Activated CD8-positive, alpha-beta T cell treated with anti-CD3 and anti-CD28 coated beads for 36 hours (primary cell): ENCODE measurements at places on chromosomes 16 and 17. TPM values are rescaled to one million over a fixed set of nuclear protein-coding genes. Genes with fewer than 3 reads are reported as not detected.

DNA sequence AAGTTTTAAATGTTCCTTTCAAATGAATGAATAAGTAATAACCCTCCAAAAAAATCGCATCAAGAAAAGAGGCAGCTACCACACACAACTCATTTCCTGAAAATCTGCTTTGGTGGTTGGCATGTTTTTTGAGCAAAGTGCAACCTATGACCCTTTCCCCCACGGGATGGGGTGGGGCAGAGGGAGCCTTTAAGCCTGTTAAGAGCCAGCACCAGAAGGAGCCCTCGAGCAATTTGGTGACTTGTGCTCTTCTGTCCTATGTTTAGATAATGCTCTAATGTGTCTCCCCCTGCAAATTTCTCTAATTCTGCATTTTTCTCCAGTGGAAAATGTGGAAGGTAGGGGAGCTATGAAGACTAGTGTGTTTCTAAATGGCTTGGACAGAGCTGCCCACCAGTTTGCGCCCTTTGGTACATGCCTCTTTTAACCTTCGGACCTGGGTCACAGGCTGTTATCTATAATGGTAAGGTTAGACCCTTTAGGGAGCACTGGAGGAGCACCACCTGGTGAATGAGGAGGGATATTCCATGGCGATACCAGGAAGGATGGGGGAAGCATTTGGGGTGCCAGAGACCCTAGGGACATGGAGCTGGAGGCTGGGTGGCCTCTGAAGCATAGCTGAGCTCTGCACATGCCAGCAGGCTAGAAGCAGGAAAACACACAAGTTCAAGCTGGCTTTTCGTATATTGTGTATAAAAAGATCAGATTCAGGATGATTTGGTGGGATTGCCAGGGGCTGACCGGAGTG, 1.6 kb downstream of the PYCARD start:
- peak; percentile 75 for DNase-seq

GRCh38 chr17:41919840-41920579, 1.3 kb upstream of the ACLY start:
- DNase-seq, result no peak

DNA sequence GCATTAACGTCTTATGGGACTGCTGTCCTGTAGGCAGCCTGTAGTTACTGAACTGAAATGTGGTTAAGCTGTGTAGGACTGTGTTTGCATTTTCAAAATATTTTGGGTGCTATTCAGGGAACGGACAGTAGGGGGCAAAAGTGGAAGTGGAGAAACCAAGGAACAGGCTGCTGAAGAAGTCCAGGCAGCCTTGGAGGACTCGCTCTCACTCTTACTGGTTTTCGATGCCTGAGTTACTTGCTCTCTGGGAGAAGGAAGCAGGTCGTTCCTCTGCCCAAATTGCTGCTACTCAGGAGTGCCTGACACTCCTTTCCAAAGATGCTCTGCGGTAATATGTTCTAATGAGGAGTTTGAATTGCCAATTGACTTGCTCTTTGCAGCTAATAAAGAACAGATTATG, 64.5 kb upstream of the RBFOX1 start:
- no peak for DNase-seq

DNA sequence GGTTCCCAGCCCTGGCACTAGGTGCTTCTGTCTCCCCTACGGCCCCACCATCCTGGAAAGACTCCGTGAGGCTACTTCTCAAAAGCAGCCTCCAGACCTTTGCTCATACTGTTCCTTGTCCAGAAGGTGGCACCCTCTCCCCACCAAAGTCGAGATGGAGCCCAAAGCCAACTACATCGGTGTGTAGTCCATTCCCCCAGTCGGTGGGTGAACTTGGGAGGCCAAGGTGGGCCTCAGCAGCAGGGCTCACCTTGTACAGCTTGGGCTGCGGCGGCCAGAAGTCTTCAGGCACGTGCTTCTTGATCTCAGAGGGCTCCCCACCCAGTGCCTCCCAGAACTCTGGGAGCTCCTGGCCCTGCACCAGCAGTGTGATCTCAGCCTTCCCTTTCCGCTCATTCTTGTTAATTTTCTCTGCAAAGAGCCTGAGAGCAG, 10.2 kb downstream of the FLII start:
- DNase-seq, result peak; percentile 75

DNA sequence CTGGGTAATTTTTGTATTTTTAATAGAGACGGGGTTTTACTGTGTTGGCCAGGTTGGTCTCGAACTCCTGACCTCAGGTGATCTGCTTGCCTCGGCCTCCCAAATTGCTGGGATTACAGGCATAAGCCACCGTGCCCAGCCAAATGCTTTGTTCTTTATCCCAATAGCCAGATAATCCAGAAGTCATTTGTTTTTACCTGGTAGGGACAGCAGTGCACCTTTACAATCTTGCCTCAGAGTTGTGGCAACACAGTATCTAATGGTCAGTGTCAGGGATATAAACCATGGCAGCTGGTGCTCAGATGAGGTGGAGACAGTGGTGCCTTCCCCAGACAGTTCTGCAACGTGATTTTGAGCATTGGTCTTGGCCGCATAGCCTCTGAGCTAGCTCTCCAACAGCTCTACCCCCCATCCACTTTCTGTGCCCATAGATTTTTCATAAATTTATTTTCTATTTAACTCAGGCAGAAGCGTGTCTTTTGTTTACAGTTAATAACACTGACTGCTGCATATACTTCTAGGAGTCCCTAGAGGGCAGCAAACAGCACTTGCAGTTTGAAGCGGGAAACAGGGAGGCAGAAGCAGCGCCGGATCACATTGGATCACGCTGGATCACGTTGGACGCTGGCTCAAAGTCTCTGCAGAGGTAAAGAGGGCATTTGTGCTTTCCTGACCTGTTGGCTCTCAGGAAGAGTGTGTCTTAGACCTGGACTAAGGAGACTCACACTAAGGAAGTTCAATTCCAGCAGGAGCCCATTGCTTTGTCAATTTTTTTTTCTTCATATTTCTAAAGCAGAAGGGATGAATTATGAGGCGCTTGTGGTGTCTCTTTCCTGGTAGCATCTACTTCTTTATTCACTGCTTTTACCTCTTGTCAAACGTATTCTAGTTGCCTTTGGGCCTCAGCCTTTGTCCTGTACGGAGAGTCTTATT, 5.1 kb upstream of the GGT6 start:
- peak; percentile 77 for DNase-seq

DNA sequence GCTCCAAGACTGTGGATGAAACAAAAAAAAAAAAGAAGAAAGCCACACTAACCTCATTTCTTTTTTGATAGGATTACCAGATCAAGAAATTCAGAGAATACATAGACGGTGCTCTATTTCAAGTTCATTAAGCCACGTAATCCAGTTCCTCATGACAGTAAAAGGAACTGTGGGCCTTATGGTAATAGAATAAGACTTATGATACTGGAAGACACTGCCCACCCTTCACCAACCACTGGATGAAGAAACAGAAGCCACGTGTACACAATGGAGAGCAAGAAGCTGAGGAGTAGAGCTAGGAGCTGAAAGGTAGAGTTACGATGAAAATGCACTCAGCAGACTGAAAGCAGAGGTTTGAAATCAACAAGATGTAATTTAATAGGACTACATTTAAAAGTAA, 11.2 kb downstream of the NCBP3 start:
- no peak for DNase-seq

DNA sequence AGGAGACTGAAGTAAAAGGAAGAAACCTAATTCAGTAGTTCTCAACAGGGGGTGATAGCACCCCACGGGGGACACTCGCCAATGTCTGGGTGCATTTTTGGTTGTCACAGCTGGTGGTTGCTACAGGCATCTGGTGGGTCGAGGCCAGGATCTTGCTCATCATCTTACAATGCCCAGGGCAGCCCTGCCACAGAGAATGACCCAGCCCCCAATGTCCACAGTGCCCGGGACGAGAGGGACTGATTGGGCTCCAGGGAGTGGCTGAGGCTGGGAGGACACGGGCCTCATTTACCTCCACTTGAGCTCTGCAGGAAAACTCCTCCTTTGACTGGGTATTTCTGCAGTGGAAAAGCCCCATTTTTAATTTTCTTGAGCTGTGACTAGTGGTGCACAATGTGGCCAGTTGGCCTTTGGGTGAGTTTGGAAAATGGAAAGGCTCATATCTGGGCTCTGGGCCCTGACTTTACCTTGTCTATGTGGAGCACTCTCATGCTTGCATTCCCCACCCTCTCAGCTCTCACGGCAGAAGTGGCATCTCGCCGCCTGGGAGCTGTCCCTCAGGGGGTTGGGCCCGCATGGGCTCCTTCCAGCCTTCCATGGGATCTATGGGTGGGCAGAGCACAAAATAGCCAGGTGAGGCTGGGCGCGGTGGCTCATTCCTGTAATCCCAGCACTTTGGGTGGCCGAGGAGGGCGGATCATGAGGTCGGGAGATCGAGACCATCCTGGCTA, 37.7 kb upstream of the IRF8 start:
- no peak for DNase-seq

- DNase-seq, result no peak
Observed at GRCh38 chr17:9958586-9959281, 53.7 kb upstream of the RCVRN start.

GRCh38 chr16:19073344-19073743, 5.9 kb downstream of the COQ7 start:
- no peak for DNase-seq

DNA sequence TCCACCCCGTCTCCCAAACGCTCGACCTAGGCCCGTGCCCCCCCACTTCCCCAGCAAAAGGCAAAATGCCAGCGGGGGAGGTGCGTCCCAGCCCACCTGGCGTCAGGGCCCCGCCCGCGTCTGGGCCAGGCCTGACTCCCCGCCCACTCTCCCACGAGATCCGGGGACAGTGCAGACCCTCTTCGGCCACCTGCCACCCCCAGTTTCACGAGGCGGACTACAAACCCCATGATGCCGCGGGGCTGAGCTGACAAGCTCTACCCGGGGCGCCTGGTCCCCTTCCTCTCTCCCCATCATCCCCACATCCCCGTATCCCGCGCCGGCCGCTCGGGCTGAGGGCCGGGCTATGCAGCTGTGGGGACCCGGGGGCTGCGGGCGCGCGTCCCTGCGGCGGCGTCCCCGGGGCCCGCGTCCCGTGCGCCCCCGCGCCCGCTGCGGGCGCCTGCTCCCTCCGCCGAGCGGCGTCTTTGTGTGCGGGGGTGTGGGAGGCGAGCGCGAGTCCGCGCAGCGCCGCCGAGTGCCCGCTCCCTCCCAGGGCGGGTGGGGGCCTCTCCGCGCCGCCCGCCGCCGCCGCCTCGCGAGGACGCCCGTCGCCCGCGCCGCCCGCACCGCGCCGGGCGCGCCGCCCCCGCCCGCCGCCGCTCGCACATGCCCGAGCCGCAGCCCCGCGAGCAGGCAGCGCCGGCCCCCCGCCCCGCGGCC, at the start of gene ANKRD13B:
TSS of gene ANKRD13B (plus strand) at position 283 of the 702 bp plus-strand sequence. CDS start 490 bp downstream, outside the sequence.
- peak; percentile 72 for DNase-seq

GRCh38 chr16:75899163-75899562, 172.9 kb upstream of the CPHXL start:
- DNase-seq, result no peak

GRCh38 chr16:31107465-31107867, 720 bp upstream of the BCKDK start:
- DNase-seq, result peak; percentile 73

DNA sequence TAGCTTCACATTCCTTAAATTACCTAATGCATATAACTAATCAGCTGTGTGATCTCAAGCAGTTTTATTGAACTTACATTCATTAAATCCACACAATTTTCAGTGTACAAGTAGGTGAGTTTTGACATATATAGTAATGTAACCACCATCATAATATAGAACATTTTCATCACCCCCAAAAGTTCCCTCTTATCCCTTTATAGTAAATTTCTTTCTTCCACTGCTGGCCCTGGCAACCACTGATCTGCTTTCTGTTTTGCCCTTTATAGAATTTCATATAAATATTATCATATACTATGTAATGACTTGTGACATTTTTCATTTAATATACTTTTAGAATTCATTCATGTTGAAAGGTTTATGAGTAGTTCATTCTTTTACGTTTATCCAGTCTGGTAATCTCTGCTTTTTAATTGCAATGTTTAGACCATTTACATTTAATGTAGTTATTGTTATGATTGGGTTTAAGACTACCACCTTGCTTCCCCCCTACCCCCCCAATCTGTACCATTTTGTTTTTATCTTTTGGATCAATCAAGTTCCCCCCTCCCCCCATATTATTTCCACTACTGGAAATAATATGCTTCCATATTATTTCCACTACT, 125.3 kb upstream of the NACA2 start:
- DNase-seq, result no peak

DNA sequence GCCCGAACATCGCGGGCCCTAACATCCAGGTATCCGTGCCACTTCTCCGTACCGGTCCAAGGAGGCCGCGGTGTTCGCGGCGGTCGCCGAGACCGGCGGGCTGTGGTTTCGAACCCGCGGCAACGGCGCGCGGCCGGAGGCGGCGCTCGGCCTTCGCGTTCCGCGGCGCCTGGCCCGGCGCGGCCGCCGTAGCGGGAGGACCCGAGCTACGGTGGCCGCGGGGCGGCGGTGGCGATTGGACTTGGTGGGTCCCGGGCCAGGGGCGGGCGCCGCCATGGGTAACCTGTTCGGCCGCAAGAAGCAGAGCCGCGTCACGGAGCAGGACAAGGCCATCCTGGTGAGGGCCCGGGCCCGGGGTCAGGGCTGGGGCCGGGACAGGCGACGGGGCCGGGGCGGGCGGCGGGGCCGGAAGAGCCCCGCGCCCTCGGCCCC, at the start of gene CHMP6:
TSS of gene CHMP6 (plus strand) at position 197 of the 432 bp plus-strand sequence. CDS start at position 275, 78 bp downstream.
- peak; percentile 74 for DNase-seq

- no peak for DNase-seq
Observed at GRCh38 chr16:87757841-87758426, 7.9 kb downstream of the KLHDC4 start.

- DNase-seq, result no peak
Observed at GRCh38 chr16:89584768-89585549, 9.4 kb downstream of the CPNE7 start.

DNA sequence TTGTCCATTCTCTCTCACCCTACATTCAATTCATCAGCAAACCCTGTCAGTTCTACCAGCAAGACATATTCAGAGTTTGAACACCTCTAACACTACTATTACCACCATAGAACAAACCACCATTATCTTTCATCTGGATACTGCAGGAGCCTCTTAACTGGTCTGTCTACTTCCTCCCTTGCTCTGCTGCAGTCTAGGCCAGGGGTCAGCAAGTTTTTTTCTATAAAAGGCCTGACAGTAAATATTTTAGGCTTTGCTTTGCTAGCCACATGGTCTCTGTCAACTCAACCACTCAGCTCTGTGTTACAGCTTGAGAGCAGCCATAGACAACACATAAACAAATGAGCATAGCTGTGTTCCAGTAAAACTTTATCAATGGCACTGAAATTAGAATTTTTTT, 13.8 kb downstream of the KCTD19 start:
- DNase-seq, result no peak

- DNase-seq, result no peak
Observed at GRCh38 chr16:1541293-1542165, 8.1 kb downstream of the TMEM204 start.

GRCh38 chr17:56604691-56605290, 11.3 kb downstream of the NOG start:
- DNase-seq, result no peak

Gene CHTF8
- total RNA-seq, result 115 TPM

Gene CPNE2
- 18.6 TPM for total RNA-seq

Gene C17orf50
- total RNA-seq, result not detected

Gene KREMEN2
- not detected for total RNA-seq

Gene CKLF
- total RNA-seq, result 99.0 TPM
